Kidney capillary endothelial cell (primary cell): ENCODE measurements at places on chromosomes 13 and 19.

GRCh38 chr19:372306-372890 lies 27.8 kb upstream of the MIER2 start:
- no peak for DNase-seq

GRCh38 chr13:44806826-44807225 lies 182.4 kb downstream of the NUFIP1 start:
- DNase-seq, result no peak

- no peak for DNase-seq
Observed at GRCh38 chr13:102401265-102401664, 583 bp downstream of the FGF14 start.

DNA sequence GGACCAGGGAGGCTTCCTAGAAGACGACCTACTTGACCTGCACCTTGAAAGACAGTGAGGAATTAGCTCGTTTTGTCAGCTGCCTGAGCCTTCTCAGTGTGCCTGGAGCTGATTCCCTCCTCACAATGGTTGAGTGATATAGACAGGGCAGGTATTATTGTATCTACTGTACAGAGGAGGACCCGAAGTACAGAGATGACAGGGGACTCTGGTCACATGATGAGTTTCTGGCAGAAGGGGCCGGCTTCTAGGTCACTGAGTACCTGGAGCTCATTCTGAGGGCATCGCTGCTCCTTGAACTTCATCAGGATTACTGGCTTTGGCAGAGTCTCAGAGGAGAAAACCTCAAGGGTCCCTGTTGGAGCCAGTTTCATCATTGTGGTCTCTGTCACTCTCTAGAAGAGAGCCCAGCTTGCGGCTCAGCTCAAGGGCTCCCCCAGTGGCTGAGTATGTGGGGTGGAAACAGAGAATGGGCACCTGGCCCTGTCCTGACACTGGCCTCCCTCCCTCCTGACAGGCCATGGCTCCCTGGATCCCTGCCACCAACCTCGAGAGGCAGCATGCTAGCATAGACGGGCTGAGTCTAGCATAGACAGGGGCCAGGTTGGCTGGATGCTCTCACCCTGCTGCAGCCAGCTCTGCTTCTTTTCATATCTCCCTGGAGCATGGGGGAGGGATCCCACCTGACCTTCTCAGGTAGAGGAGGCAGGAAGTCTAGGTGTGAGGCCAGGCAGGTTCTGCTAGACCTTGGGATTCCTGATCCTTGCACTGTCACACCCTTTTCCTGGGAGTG lies 38.7 kb downstream of the NFIX start:
- no peak for DNase-seq

- DNase-seq, result no peak
Observed at GRCh38 chr19:51224163-51224641, 678 bp upstream of the CD33 start.

DNA sequence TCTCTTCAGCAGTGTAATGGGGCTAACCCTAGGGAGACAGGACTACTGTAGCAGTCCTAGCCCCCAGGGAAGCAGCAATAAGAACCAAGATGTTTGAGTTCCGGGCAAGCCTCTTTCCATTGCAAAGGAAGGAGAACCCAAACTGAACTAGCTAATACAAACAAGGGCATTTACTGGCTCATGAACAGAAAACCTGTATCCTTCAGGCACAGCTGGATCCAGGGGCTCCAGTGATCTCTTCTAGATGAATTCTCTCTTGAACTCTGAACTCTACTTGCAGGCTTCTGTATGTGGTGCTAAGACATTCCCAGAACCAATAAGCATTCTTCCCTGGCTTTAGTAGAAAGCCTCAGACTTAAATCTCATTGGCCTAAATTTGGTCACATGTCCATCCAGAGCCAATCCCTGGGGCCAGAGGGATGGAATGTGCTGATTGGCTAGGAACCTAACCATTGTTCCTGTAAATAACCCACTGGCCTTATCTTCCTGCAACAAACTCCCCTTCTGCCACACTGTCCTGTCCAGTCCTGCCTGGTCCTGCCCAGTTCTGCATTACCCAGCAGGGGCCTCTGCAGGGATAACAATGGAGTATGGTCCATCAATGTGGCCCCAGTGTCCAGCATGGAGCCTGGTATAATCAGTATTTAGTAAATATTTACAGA lies 3.9 kb upstream of the PODNL1 start:
- no peak for DNase-seq

GRCh38 chr13:60379837-60380565 lies 17.0 kb upstream of the TDRD3 start:
- no peak for DNase-seq

GRCh38 chr13:109371066-109371465 lies 415.3 kb downstream of the IRS2 start:
- DNase-seq, result no peak

- DNase-seq, result no peak
Observed at GRCh38 chr19:32708457-32708856, 11.1 kb upstream of the TDRD12 start.

- DNase-seq, result no peak
Observed at GRCh38 chr13:45678282-45678681, 23.8 kb upstream of the CBY2 start.

DNA sequence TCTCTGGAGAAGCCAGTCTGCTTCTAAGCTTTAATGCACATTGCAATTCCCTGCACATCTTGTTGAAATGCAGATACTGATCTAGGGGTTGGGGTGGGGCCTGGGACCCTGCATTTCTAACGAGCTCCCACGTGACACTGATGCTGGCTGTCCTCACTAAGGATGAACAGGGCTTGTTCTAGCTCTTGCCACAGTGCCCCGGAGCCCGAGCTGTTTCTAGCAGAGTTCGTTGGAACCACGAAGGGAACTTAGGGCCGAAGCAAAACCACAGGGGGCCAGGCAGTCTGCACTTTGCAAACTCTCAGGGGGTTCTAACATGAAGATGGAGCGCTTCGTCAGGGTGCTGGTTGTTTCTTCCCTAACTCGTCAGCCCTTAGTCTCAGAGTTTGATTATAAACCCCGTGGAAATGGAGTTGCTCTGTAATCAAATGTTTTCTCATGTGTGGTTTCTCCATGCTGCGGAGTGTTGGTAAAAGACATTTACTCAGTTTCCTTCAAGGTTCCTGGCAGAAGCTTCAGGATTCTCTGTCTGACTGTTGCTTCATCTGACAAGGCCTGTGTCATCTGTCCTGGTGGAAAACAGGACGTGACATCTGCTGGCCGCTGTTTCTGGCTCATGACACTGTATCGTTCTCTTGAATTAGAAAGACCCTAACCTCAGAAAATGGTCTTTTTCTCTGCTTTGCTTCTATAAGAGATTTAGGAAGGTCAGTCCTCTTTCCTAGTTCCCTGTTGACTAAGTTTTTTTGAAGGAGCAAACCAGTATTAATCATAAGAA lies 221.5 kb downstream of the TEX29 start:
- DNase-seq, result no peak

DNA sequence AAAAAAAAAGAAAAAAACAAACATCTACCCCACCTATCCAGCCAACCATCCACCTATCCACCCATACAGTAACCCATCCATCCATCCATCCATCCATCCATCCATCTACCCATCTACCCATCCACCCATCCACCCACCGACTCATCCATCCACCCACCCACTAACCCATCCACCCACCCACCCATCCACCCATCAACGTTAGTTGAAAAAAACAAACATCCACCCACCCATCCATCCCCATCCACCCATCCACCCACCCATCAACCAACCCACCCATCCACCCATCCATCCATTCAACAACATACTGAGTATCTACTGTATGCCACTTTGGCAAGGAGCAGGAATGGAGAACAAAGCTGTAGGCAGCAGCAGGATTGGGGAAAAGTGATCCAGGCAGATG lies 6.1 kb upstream of the AP3D1 start:
- DNase-seq, result no peak

GRCh38 chr13:42971691-42972347 lies 20.2 kb downstream of the EPSTI1 start:
- DNase-seq, result no peak

GRCh38 chr19:1183543-1184172 lies 9.6 kb upstream of the SBNO2 start:
- DNase-seq, result no peak

GRCh38 chr19:48186015-48186414 lies 15.5 kb downstream of the ZSWIM9 start:
- no peak for DNase-seq

DNA sequence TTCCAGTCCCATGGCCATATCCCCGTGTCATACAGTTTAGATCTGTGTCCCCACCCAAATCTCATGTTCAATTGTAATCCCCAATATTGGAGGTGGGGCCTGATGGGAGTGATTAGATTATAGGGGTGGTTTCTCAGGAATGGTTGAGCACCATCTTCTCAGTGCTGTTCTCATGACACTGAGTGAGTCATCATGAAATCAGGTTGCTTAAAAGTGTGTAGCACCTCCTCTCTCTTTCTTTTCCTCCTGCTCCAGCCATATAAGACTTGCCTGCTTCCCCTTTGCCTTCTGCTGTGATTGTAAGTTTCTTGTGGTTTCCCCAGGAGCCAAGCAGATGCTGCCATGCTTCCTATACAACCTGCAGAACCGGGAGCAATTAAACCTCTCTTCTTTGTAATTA lies 197.8 kb downstream of the NALCN start:
- DNase-seq, result no peak

DNA sequence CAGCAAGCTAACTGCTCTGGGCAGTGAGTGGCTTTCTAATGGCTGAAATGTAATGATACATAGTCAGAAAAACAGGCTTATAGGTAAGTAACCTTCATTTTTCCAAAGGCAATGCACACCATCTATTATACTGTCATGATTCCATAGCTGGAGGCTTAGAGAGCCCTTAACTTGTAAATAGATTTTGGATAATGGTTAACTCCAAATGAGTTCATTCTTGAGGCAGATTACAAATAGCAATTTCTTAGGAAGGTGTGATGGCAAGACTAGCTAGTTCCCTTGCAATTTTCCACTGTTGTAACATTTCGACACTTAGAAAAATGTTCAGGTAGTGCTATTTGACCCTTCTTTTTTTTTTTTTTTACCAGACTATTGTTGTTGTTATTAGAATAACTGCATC lies 789.8 kb upstream of the PCDH9 start:
- DNase-seq, result no peak

- DNase-seq, result no peak
Observed at GRCh38 chr13:51913421-51914136, 51.8 kb downstream of the CCDC70 start.

DNA sequence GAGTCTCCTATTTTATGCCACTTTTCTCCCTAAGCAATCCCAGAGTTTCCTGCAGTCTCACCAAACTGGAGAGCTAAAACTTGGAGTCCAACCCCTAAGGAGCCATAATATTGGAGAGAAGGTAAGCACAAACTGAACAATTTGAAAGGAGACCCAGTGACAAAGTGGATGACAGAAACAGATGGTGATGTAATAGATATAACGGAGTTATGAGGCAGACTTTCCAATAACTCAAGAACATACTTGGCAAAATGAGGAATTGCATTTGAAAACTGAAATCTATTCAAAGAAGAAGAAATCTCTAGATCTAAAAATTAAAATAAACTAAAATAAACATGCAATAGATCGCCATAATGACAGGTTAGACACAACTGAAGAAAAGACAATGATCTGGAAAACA lies 200.9 kb upstream of the MIR17HG start:
- DNase-seq, result no peak

DNA sequence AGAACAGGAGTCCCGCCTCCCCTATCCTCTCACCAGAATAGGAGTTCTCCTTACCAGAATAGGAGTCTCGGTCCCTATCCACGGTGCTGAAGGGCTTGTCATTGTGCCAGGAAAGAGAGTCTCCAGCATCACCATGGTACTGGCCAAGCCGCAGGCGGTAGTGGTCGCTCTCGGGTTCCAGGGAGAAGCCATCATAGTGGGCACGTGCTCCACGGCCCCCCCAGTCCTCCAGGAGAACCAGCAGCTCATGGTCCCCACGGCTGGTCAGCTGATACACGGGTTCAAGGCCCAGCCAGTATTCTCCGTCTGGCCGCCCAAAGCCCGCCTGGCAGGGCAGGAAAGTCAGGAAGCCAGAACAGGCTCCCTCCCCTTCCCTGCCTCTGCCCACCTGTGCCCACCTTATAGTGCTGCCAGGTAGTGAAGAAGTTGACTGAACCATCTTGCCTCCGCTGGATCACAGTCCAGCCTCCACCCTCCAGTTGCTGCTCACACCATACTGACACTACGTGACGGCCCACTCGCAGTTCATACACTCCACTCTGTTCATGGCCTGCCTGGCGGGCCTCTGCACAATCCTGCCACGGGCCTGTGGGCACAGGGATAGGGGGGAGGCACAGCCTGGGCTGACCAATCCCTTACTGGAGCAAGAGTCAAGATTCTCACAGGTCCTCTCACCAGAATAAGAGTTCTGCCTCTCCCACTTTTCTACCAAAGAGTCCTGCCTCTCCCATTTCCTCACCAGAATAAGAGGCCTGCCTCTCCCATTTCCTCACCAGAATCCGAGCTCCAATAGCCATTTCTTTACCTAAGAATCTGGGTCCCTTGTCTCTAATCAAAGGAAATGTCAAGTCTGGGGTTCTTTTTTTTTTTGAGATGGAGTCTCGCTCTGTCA lies 7.4 kb downstream of the SHFL start:
- DNase-seq, result no peak

- DNase-seq, result no peak
Observed at GRCh38 chr13:80070024-80070703, 270.8 kb downstream of the SPRY2 start.

GRCh38 chr19:10621966-10622365 lies 3.4 kb upstream of the SLC44A2 start:
- no peak for DNase-seq

DNA sequence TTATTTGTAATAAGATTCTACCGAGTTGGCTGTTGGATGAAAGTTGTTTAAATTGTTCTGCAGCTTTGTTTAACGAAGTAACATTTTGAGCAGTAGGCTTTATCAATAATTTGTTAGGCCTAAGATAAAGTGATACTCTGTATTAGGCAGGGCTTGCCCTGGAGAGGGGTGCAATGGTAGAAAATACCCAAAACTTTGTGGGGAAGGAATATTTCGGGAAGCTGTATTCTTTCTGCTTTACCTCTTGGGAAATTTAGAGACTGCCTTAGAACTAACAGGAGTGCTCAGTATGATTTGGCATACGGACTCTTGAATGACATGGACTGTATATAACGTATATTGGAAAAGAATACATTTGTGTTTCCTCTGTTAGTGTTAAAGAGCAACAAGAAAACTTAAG lies 2.5 kb downstream of the PDS5B start:
- DNase-seq, result no peak
